Activated naive CD4-positive, alpha-beta T cell treated with anti-CD3 and anti-CD28 coated beads for 36 hours (primary cell): ENCODE measurements at places on chromosomes 5 and 9.

DNA sequence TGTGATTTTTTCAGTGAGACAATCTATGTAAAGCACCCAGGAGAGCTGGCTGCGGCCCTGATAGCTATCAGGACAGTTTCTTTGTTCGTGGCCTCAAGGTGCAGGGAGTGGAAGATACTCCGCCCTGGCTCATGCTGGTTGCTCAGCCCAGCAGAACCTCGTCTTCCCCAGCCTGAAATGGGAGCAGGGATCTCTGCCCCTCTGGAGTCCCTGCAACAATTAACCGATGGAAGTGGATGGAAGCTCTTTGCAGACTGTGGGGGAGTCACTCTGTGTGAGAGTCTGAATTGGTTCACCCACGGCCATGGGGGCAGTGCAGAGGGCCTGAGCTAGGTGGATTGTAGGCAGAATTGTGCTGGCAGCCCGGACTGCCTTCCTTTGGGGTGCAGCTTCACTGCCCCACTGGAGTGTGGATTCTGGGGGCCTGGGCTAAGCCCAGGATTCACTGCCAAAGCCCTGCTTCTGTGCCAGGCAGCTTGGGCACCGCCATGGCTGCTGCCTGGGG lies 2.8 kb downstream of the AIF1L start:
- no peak overlapping the region for H3K4me3 ChIP-seq
- peaks cover 3% of the 10 kb centered on the region for H3K4me1 ChIP-seq
- H3K27me3 ChIP-seq, result peaks cover 26% of the 10 kb centered on the region
- H3K27ac ChIP-seq, result no peak overlapping the region

DNA sequence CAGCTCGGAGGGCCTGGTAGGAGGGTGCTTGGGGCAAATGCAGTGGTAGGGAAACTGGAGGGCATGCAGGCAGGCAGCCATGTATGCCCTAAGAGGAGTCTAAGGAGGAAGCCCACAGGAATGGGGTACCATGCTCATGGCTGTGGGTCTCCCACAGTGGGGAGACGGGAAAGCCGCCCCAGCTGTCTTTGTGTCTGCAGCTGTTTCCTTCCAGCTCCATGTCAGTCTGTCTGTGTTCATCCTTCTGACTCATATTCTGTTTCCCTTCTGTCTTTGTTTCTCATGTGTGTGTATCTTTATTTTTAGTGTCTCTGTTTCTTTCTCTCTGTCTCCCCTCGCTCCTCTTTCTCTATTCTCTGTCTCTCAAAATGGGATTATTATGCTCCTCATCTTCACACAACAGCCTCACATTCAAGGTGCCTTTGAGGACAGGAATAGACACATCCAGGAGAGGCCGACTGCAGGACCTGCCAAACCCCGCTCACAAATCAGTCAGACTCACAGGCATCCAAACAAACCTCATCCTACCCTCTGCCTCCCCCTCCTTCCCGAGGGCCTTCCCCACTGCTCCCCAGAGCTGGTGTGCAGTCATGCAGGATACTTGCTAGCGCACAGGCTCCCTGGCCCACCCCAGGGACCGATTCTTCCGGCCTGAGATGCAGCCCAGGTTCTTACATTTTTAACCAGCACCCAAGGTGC lies 68.4 kb upstream of the RARS1 start:
- no peak overlapping the region for H3K27ac ChIP-seq
- no peaks in the 10 kb centered on the region for H3K4me1 ChIP-seq
- DNase-seq, result no peak
- H3K36me3 ChIP-seq, result peaks cover 1% of the 10 kb centered on the region

DNA sequence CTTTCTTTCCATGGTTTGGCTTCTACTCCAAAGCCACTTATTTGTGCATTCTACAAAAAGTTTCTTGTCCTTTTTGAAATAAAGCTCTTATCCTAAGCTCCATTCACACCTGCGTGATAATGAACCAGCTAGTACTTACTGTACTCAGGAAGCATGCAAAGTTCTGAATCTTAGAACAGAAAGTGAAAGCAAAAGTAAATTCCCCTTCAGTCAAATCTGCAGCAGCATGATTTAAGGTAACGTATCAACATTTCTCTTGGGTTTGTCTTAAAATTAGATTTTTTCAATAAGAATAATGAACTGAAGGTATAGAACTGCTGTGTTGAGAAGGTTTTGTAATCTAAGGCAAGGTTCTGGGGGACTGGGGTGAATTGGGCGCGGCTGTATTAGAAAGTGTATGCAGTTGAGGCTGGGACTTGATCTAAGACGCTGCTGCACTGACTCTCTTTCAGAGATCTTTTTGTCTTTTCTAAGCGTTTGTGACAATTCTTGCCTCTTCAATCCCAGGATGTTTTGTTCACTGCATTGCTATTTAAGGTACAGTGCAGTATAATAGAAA lies at the start of gene ERAP2:
Gene ERAP2 (plus strand): TSS at position 209 of the 559 bp plus-strand sequence. CDS start 3,186 bp downstream, outside the sequence.
- no peaks in the 10 kb centered on the region for H3K27me3 ChIP-seq
- DNase-seq, result no peak
- peaks cover 68% of the 10 kb centered on the region for H3K4me1 ChIP-seq
- peak within 1 kb of the TSS; percentile 95 for H3K27ac ChIP-seq
- H3K36me3 ChIP-seq, result peaks cover 18% of the 10 kb centered on the region

DNA sequence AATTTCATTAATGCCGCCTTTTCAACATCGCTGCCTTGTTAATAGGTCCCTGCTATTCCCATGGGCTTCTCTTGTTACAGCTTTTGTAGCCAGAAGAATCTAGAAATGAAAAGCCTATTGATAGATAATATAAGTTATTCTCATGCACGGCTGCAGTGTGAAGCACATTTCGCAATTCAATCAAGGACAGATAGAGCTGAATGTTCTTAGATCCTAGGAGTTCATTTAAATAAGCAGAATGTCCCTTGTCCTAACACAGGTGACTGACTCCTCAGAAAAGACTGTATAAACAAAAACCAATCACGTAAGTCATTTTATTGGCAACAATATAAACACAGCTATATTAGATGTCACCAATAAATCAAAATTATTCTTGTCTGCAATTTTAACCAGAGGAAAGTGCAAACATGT lies 9.4 kb downstream of the GLIS3 start:
- no peaks in the 10 kb centered on the region for H3K27me3 ChIP-seq
- no peak overlapping the region for H3K4me3 ChIP-seq
- no peaks in the 10 kb centered on the region for H3K36me3 ChIP-seq
- no peak overlapping the region for H3K27ac ChIP-seq
- DNase-seq, result no peak

- peaks cover 53% of the 10 kb centered on the region for H3K4me1 ChIP-seq
- peak overlapping the region; percentile 18 for H3K4me3 ChIP-seq
- H3K36me3 ChIP-seq, result peaks cover 22% of the 10 kb centered on the region
- peak overlapping the region; percentile 99 for H3K27ac ChIP-seq
- DNase-seq, result peak; percentile 6
- no peaks in the 10 kb centered on the region for H3K27me3 ChIP-seq
These were observed 18.1 kb downstream of the FAM78A start for GRCh38 chr9:131258186-131258585.

DNA sequence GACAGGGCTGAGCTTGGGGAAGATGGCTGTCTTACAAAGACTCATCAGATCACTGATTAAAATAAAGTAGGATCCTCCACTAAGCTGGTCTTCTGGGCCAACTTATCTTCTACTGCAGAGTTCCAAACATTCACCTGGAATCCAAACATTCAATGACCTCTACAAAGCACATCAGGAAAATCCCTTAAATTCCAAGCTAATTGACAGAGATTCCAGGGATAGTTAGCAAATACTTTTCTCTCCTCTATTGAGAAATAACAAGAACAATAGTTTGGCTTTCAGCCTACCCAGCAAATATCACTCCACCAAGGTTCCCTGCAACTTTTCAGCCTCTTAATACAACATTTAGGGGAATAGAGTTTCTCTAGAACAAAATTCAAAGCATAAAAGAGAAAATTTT lies 140.6 kb upstream of the LIFR start:
- no peak overlapping the region for H3K4me3 ChIP-seq
- H3K27me3 ChIP-seq, result peaks cover 15% of the 10 kb centered on the region
- no peak overlapping the region for H3K27ac ChIP-seq
- DNase-seq, result no peak
- H3K4me1 ChIP-seq, result no peaks in the 10 kb centered on the region
- no peaks in the 10 kb centered on the region for H3K36me3 ChIP-seq

GRCh38 chr9:10562581-10563343 lies 50.0 kb downstream of the PTPRD start:
- H3K36me3 ChIP-seq, result no peaks in the 10 kb centered on the region
- no peak overlapping the region for H3K4me3 ChIP-seq
- H3K27ac ChIP-seq, result no peak overlapping the region
- H3K4me1 ChIP-seq, result no peaks in the 10 kb centered on the region
- no peak for DNase-seq

GRCh38 chr9:137299938-137300337 lies 2.1 kb downstream of the NRARP start:
- DNase-seq, result no peak
- peak overlapping the region; percentile 41 for H3K4me3 ChIP-seq
- peaks cover 21% of the 10 kb centered on the region for H3K27me3 ChIP-seq
- no peaks in the 10 kb centered on the region for H3K36me3 ChIP-seq

GRCh38 chr9:2209400-2209799 lies 194.3 kb downstream of the SMARCA2 start:
- no peak overlapping the region for H3K4me3 ChIP-seq
- no peaks in the 10 kb centered on the region for H3K36me3 ChIP-seq

- peaks cover 2% of the 10 kb centered on the region for H3K36me3 ChIP-seq
- DNase-seq, result no peak
- H3K4me3 ChIP-seq, result no peak overlapping the region
These were observed 109.5 kb downstream of the PALM2AKAP2 start for GRCh38 chr9:109889456-109889855.

- DNase-seq, result no peak
- H3K4me1 ChIP-seq, result peaks cover 2% of the 10 kb centered on the region
- no peak overlapping the region for H3K4me3 ChIP-seq
- no peak overlapping the region for H3K27ac ChIP-seq
These were observed 245.5 kb downstream of the AUH start for GRCh38 chr9:91116211-91116610.

- H3K27me3 ChIP-seq, result no peaks in the 10 kb centered on the region
- peaks cover 24% of the 10 kb centered on the region for H3K4me1 ChIP-seq
- no peak overlapping the region for H3K4me3 ChIP-seq
- no peak for DNase-seq
These were observed 27.1 kb downstream of the PFDN1 start for GRCh38 chr5:140275837-140276236.

GRCh38 chr9:4927701-4928100 lies 57.4 kb upstream of the JAK2 start:
- H3K36me3 ChIP-seq, result no peaks in the 10 kb centered on the region
- H3K4me3 ChIP-seq, result no peak overlapping the region
- H3K27me3 ChIP-seq, result no peaks in the 10 kb centered on the region
- H3K4me1 ChIP-seq, result peaks cover 34% of the 10 kb centered on the region
- DNase-seq, result no peak
- no peak overlapping the region for H3K27ac ChIP-seq
